ENCODE measurements at places on chromosomes 16 and 17. TPM values are rescaled to one million over a fixed set of nuclear protein-coding genes. Genes with fewer than 3 reads are reported as not detected.

The DRC7 gene
- not detected for total RNA-seq

The ITGA2B gene
- 1.8 TPM for total RNA-seq

The ABCA10 gene
- 4.7 TPM for total RNA-seq

The MT1M gene
- total RNA-seq, result not detected

The ZNF597 gene
- 2.7 TPM for total RNA-seq

The C1QTNF8 gene
- not detected for total RNA-seq

The HES7 gene
- not detected for total RNA-seq

The BLMH gene
- 52.5 TPM for total RNA-seq

The SNX20 gene
- 26.2 TPM for total RNA-seq

The IGSF6 gene
- total RNA-seq, result not detected

The KRTAP9-2 gene
- total RNA-seq, result not detected

The ZG16B gene
- 3.8 TPM for total RNA-seq

The CDH8 gene
- total RNA-seq, result 1.2 TPM

The MT1X gene
- total RNA-seq, result 66.3 TPM

The CASKIN2 gene
- 0.33 TPM for total RNA-seq

The SLC5A11 gene
- total RNA-seq, result 0.81 TPM

The CDRT15 gene
- not detected for total RNA-seq

The MFAP4 gene
- total RNA-seq, result not detected

The TNFRSF17 gene
- not detected for total RNA-seq

The SAP30BP gene
- 129 TPM for total RNA-seq

The KRTAP9-8 gene
- not detected for total RNA-seq

The SPATA32 gene
- total RNA-seq, result 0.81 TPM

The LRRC45 gene
- total RNA-seq, result 42.3 TPM

The LRRC75A gene
- total RNA-seq, result 2.6 TPM

The KRTAP4-3 gene
- total RNA-seq, result not detected

The SLC16A5 gene
- total RNA-seq, result 4.6 TPM

The SLC5A10 gene
- not detected for total RNA-seq

The HBA2 gene
- not detected for total RNA-seq

The CD79B gene
- total RNA-seq, result 33.8 TPM

The TTLL6 gene
- not detected for total RNA-seq

The SEC14L5 gene
- total RNA-seq, result not detected

The TPPP3 gene
- 0.31 TPM for total RNA-seq

The KRT36 gene
- not detected for total RNA-seq

The PRR35 gene
- 0.12 TPM for total RNA-seq

The PTGES3L gene
- total RNA-seq, result 1.3 TPM

The APOH gene
- not detected for total RNA-seq

The PDIA2 gene
- not detected for total RNA-seq

The CLEC18C gene
- total RNA-seq, result 1.9 TPM

The MKS1 gene
- total RNA-seq, result 13.2 TPM

The SLFN5 gene
- 29.0 TPM for total RNA-seq

The VTN gene
- 1.3 TPM for total RNA-seq
